Activated T-cell treated with anti-CD3 and anti-CD28 coated beads, Interleukin-2, amount 50 U/mL, for 4 hours (primary cell): ENCODE measurements at places on chromosomes 2 and 18. TPM values are rescaled to one million over a fixed set of nuclear protein-coding genes. Genes with fewer than 3 reads are reported as not detected.

Gene ICOS
- 213 TPM for total RNA-seq

Gene PAX8
- total RNA-seq: 1.1 TPM

Gene ALKAL2
- not detected for total RNA-seq

Gene TOGARAM2
- 7.6 TPM for total RNA-seq

Gene TSHZ1
- 12.5 TPM for total RNA-seq

Gene SCN7A
- total RNA-seq: not detected

Gene APCDD1
- total RNA-seq: not detected

Gene MFF
- total RNA-seq: 58.4 TPM

Gene CYP1B1
- total RNA-seq: 6.3 TPM

Gene RPRD1A
- total RNA-seq: 23.4 TPM

Gene TDRD15
- not detected for total RNA-seq

Gene IL36RN
- total RNA-seq: 1.6 TPM
